ENCODE measurements at places on chromosomes 3 and 15. TPM values are rescaled to one million over a fixed set of nuclear protein-coding genes. Genes with fewer than 3 reads are reported as not detected.

Gene CKMT1B
- 5.4 TPM for total RNA-seq

Gene PLSCR5
- total RNA-seq: not detected

Gene THOC7
- total RNA-seq: 77.7 TPM

Gene DUOXA2
- total RNA-seq: not detected

Gene MGLL
- total RNA-seq: 55.2 TPM

Gene EFHB
- not detected for total RNA-seq

Gene ISG20
- 75.6 TPM for total RNA-seq

Gene CHRD
- not detected for total RNA-seq

Gene EPHB3
- 2.8 TPM for total RNA-seq

Gene C3orf70
- total RNA-seq: 0.12 TPM

Gene PCOLCE2
- total RNA-seq: 9.6 TPM

Gene MIX23
- total RNA-seq: 50.9 TPM

Gene TMOD2
- 1.0 TPM for total RNA-seq

Gene AADAC
- not detected for total RNA-seq

Gene TMOD3
- 53.6 TPM for total RNA-seq

Gene MESP2
- not detected for total RNA-seq

Gene HSPBAP1
- 8.9 TPM for total RNA-seq

Gene PPARG
- 81.5 TPM for total RNA-seq

Gene A4GNT
- total RNA-seq: not detected

Gene IL12A
- 1.0 TPM for total RNA-seq

Gene CPLX3
- total RNA-seq: 0.29 TPM

Gene STAC
- total RNA-seq: 12.0 TPM

Gene SLC24A5
- not detected for total RNA-seq

Gene TMEM266
- total RNA-seq: not detected

Gene ANAPC13
- total RNA-seq: 49.2 TPM

Gene CTXN2
- total RNA-seq: not detected

Gene SERPINI1
- total RNA-seq: 2.2 TPM

Gene FAM107A
- not detected for total RNA-seq

Gene DISP2
- 1.1 TPM for total RNA-seq

Gene GOLGA8T
- total RNA-seq: not detected

Gene CLDN1
- 204 TPM for total RNA-seq

Gene NR1I2
- 6.0 TPM for total RNA-seq

Gene LYZL4
- not detected for total RNA-seq
